Activated T-helper 1 cell treated with anti-CD3 and anti-CD28 coated beads, Interleukin-12 subunit alpha, Interleukin-12 subunit beta, Interleukin-2, Interleukin-4 antibody, amounts not matched to agents 30 ng/mL and 10 ng/mL and 1 ng/mL, durations not matched to agents 14 hours and 24 hours and 36 hours (primary cell): ENCODE measurements at places on chromosomes 3 and 15.

GRCh38 chr3:129576514-129577352 lies 29.7 kb downstream of the PLXND1 start:
- DNase-seq, result peak; percentile 16

DNA sequence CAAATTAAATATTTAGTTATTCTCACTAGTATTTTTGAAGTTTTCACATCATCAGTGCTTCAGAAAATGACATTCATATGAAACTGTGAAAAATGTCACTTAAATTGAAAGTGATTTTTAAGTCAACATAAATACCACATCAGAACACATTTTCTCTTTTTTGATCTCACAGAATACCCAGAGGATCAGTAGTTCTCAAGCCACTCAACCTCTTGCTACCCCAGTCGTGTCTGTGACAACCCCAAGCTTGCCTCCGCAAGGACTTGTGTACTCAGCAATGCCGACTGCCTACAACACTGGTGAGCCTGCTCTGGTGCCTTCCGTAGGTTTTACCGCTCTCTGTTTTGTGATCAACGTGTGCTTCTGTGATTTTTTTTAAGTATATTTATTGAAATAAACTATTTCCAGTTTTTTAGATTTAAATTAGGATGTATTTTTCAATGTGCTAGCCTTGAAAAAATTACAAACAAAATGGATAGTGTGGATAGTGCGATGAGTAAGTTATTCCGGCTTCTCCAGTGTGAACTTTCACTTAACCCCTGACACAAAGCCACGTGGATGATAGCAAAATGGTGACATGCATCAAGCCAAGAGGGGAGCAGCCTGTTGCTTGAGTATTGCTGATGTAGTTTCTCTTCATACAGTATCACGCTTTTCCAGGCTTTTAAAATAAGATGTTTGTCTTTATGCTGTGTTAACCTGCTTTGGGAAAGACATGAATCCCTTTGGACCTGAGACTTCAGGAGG lies 26.5 kb downstream of the LYSMD4 start:
- DNase-seq, result no peak

- DNase-seq, result no peak
Measured at GRCh38 chr3:195113536-195114425, 157.2 kb downstream of the XXYLT1 start.

- DNase-seq, result no peak
Measured at GRCh38 chr15:77985931-77986480, 91.5 kb downstream of the TBC1D2B start.

GRCh38 chr3:67739851-67740250 lies 85.4 kb upstream of the SUCLG2 start:
- no peak for DNase-seq

DNA sequence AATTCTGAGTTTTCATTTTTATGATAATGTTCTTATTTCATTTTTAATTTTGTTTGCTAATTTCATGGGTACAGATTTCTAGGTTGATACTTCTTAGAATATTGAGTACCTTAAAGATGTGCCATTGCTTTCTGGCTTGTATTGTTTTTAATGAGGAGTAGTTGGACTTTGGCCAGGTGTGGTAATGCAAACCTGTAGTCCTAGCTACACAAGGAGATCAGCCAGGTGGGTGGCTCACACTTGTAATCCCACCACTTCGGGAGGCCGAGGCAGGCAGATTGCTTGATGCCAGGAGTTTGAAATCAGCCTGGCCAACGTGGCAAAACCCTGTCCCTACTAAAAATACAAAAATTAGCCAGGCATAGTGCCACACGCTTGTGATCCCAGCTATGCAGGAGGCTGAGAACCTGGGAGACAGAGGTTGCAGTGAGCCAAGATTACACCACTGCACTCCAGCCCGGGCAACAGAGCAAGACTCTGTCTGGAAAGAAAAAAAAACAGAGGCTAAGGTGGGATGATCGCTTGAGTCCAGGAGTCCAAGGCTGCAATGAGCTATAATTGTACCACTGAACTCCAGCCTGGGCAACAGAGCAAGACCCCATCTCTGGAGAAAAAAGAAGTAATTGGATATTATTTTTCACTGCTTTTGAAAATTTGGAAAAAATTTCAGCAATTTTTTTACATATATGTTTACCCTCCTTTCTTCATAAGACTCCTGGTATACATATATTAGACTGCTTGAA lies 198.0 kb downstream of the ALCAM start:
- no peak for DNase-seq

DNA sequence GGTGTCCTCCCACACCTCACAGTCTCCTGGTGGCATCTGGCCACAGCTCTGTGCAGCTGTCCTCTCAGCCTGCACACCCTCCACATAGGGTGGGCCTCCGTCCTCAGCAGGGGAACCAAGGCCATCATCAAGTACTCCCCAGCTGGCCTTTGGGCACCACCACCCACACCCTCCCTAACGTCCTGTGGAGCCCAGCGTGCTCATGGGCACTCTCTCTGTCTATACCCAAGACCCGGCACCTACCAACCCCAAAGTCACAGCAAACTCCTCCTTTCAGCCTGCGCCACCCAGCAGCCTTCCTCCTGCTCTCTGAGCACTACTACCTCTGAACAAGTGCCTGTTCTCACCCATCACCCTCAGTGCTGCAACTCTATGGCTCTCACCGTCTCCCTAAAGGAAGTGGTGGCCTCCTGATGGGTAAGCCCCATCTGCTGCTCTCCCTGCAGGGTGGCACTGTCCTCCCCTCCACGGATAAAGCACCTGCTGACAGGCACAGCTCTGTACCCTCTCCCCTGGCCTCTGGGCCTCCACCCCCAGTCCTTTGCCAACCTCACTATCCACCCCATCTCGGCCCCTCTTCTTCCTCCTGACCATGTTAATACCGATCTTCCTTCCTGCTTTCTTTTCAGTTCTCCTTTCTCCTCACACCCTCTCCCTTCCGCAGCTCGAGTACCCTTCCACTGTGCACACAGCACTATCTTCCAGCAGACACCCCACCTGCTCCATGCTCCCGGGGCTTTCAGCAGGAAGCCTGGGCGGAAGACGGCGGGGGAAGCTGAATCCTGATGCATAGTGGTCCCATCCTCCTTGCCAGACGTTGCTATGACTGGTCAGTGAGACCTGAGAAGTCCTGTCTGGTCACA lies 31.5 kb downstream of the SLC41A3 start:
- DNase-seq, result no peak

DNA sequence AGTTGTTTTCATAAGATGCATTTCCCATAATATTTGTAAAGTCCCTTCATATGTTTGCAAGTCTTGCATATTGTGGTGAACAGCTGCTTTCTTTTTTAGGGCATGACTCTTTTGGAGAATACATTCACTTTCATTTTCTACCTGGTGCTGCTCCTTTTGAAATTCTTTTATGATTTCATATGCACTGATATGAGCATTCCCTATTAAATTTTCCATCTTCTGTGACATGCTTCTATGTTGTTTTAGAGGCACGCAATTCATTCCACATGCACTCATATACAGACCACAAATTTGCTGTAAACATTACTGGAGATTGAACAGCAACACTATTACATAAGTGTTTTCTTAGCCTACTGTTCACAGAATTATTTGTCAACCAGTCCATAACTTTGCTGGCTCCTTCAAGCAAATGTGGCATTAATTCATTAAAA lies 92.8 kb upstream of the TNFSF10 start:
- DNase-seq, result no peak

DNA sequence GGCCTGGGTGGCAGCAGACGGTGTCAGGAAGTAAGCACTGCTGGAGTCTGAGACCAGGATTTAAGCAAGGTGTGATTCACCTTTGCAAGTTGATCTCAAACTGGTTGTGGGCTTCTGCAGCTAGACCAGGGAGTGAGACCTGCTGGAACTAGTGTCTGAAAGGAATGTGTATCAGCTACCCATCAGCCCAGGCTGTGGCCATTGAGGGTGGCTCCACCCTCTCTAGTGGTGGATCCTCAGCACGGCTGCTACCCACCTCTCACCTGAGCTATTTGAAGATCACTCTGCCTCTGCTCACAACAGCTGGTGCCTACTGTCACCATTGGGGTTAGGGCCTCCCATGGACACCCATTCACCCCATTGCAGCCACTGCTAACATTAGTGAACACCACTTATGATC lies 140.3 kb upstream of the DCBLD2 start:
- no peak for DNase-seq

DNA sequence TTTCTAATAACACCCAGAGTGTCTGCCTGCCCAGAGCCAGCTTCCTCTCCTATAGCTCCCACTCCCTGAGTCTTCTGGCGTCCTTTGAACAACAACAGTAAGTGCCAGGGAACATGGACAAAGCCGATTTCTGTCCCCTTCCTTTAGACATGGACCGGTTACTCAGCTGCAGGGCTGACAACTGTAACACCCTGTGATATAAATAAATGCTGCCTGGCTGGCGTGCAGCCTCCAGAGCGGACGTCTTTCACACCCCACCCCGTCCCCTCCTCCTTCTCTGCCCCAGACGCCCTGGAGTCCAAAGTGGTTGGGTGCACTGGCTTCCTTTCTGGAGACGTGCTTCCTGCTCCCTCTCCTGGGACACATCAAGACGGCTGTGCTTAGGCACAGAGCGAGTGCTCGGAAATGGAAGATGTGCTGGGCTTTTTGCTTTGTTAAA lies 281.9 kb upstream of the LRRFIP2 start:
- no peak for DNase-seq

DNA sequence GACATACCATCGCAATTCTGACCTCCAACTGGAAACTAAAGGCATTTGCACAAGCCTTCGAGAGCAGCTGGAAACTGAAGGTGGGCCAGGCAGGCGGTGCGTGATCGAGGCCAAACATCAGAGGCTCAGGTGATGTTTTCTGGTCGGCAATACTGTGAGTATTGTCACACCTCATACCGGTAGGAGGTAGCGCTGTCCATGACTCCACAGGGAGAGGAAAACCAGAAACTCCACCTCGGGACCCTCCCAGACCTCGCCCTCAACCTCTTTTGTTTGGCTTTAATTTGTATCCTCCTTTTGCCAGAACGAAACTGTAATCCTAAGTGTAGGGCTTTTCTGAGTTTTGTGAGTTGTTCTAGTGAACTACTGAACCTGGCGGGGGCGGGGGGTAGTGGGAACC lies 43.6 kb downstream of the LDHAL6B start:
- DNase-seq, result no peak

- no peak for DNase-seq
Measured at GRCh38 chr3:182420741-182421140, 372.6 kb upstream of the ATP11B start.

DNA sequence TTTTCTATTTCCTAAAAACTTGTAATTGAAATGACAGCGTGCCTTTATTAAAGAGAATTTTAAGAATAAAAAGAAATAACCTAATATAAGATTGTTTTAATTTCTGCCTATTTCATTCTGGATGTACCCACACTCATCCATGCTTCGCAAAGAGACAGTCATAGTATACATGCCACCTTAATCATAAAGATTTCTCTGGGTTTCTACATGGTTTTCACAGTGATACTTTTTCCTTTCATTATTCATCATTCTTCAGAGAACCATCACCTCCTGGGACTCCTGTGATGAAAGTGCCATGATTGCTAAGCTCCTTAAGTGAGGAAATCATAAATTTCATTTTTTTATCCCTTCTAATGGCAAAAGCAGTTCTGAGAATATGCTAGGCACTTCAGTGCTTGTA lies 4.3 kb upstream of the CCR8 start:
- no peak for DNase-seq

DNA sequence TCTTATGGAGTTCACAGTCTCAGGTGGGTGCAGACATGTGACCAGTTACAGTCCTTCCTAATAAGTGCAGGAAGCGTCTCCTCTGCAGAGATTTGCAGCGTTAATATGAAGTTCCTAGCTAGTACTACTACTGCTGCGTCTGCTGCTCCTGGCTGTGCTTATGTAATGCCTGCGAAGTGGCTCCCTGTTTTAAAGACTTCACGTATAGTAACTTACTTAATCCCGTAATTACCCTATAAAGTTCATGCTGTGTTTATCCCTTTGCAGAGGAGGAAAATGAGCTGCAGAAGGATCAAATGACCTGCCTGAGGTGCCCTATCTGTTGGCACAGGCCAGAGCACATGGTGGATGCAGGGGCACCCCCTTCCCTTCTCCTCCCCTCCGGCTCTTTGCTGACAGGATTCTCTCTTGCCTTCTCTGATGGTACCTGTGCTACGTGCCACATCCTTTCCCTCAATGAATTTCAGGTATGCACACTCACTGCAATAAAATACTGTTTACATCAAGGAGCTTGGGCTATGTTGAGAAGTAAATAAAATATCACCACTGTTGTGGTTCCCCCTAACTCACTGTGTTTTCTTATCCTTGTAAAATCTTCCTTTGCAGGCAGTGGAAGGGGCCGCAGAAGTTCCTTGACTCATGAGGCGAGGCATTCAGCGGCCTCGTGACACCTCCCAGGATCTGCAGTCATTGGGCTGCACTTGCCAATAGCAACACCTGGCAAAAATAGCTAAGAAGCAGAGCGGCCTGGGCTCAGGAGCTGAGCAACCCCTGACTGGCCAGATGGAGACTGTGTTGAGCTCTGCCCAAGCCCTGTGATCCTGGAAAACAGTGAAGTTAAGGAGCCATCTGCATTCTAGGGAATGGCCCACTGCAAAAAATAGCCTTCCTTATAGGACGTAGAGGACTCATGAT lies 188.9 kb upstream of the ATP10A start:
- DNase-seq, result no peak

- no peak for DNase-seq
Measured at GRCh38 chr3:182046166-182046764, 334.5 kb downstream of the SOX2 start.

DNA sequence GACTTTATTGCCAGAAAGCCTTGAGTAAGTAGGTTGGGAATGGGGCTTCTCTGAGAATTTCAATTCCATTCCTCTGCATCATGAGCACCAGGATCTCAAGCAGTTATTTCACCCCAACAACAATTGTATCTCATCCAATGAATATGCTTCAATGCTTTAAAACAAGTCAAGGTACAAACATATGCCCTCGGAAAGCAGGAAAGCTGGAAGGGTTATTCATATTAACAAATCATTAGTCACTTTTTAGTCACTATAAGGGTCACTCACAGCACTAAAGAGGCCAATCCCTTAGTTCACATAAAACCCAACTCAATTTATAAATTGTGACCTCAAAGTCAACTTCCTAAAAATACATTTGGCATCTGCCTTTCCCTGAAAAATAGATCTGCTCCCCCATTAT lies 16.2 kb downstream of the MB21D2 start:
- no peak for DNase-seq

DNA sequence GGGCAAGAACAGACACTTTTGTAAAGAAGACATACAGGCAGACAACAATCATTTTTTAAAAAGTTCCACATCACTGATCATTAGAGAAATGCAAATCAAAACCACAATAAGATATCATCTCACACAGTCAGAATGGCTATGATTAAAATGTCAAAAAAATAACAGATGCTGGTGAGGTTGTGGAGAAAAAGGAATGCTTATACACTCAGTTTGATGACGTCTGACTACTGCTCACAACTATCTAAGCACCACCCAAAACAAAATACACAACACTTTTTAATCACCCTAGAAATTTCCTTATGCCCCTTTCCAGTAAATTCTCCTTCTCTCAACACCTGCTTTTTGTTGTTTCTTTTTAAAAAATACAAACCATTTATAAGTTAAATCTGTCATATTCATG lies 228.8 kb downstream of the ISL2 start:
- no peak for DNase-seq

- DNase-seq, result no peak
Measured at GRCh38 chr15:84816694-84817465, at the start of gene ALPK3. Gene ALPK3 (plus strand): TSS chr15:84817356. CDS start chr15:84817453, 97 bp downstream.
